ENCODE measurements at places on chromosomes 12 and 14. TPM values are rescaled to one million over a fixed set of nuclear protein-coding genes. Genes with fewer than 3 reads are reported as not detected.

DNA sequence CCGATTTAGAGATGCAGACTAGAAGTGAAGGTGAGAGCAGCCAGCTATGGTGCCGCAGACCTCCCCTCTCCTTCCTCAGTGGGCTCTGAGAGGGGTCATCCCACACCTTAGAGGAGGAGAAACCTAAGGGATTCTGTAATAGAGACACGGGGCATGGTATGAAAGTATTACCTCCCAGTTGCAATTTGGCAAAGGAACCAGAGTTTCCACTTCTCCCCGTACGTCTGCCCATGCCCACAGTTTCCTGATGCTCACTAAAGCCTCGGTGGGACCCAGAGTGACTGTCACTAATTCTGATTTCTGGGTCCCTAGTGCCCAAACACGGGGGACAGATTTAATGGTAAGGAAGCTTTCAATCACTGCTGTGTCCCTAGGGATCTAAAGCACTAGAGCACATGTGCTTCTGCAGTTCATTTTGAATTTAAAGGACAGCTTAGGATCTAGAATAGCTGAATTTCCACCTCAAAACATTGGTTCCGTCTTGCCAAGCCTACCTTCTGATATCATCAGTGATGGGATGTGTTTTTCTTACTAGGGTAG is 44.1 kb downstream of the DAD1 start:
- no peak for DNase-seq

GRCh38 chr12:100824476-100824875 is 29.9 kb downstream of the ANO4 start:
- DNase-seq, result no peak

The IKBIP gene
- 7.2 TPM for total RNA-seq

The LRRC10 gene
- total RNA-seq, result not detected

The CLECL1 gene
- not detected for total RNA-seq

DNA sequence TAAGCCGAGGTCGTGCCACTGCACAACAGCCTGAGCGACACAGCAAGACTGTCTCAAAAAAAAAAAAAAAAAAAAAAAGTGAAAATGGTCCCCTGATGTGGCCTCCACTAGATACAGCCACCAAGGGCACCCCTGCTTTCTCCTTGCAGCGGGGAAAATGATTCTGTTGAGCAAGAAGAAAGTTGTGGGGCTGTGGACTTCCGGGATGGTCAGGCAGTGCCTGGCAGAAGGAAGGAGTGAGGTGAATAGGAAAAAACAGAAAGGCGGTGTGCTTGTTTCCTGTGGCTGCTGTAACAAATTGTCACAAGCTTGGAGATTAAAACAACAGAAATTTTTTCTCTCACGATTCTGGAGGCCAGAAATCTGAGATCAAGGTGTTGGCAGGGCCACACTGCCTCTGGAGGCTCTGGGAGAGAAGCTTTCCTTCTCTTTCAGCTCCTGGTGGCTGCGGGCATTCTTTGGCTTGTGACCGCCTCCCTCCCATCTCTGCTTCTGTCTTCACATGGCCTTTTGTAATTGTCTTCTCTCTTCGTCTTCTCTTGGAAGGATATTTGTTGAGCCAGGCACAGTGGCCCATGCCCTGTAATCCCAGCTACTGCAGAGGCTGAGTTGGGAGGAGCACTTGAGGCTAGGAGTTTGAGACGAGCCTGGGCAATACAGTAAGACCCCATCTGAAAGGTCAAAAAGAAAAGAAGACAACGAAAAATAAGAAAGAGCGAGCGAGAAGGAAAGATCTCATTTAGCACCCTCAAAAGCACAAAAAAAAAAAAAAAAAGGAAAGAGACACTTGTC is 116.6 kb upstream of the MED13L start:
- no peak for DNase-seq

- no peak for DNase-seq
These were observed 100.3 kb downstream of the ESR2 start for GRCh38 chr14:64193821-64194220.

DNA sequence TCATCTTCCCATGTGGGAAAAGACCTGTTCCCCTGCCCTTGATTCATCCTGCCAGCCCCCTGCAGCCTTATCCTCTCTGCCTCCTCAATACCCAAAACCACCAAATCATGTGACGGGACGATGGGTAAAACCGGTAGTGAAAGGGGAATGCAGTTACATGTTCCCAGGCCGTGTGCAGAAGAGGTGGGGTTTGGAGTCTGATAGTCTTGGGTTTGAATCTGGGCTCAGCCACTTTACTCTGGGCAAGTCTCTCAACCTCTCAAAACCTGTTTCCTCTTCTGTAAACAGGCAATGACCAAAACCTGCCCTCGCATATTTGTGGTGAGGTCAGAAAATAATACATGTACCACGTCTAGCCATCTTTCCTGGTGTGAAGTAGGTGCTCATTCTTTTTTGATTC is 123.0 kb downstream of the PLXNC1 start:
- no peak for DNase-seq

DNA sequence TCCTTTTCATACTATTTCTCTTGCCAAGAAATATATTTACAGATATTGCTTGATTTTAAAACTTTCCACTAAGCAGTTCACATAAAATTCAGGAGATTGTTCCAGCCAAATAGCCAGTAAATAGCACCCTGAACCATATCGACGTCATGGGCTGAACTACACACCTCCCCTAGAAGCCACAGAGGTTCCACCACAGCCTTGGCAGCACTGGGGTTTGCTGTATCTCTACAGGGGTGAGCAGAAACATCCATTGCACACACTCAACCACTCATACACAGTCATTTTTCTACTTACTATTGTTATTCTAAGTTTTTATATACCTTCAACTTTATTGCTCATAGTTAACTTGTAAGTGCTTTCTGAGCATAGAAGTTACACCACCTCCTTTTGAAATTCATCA is 8.1 kb upstream of the EIF2S3B start:
- DNase-seq, result no peak

GRCh38 chr12:128316078-128316477 is 49.1 kb downstream of the TMEM132C start:
- DNase-seq, result no peak

DNA sequence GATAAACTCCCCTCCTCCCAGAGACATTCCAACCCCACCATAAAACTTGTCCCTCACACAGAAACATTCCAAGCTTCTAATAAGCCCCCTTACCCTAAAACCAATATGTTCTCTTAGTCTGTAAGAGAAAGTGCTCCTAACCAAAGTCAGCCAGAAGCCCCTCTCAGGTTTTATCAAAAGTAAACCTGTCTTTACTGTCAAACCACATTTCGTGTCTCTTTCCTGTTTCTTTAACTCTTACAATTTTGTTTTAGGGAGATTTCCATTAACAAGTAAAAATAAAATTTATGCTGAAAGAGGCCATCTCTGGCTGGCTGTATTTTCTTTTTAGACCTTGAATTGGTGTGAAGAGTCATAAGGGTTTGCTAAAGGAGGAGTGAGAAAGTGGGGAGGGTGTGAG is 29.8 kb upstream of the CAPRIN2 start:
- DNase-seq, result no peak

DNA sequence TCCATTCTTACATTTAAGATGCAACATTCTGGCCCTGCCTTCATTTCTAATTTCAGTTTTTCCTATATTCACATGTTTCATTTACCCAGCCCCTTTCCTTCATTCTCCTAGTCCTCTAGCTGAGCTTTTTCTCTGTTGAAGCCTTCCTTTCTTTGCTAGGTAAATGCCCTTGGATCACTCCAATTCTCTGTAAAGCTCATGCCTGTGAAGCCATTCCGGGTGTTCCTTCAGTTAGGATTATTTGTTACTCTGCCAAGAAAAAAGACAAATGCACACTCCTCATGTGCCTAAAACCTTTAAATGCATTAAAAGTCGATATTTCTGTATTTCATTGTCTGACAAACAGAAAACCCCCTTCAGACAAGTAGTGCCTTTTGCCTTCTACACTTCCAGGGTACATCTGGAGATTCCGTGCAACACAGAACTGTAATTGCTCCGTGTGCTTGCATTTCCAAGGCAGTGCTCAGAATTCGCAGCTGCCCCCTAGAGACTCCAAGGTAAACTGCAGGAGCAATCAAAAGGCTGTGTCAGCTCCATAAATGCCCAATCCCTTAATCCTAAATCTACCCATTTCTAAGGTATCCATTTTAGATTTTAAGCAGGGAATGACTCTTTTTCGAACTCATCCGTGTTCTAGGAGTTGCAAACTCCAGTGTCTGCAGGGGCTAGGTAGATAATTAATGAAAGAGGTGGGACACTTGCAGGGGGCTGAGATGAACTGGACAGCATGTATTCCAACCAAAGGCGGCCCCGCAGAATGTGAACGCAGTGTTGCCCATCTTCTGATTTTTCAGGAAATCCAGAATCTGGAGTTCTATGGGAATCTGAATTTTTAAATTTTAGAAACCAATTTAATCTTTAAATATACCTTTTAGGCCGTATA is 320.2 kb downstream of the GRIN2B start:
- no peak for DNase-seq

The ART4 gene
- not detected for total RNA-seq

All from PC-9 (cell line).